Panc1 (cell line): ENCODE measurements at places on chromosomes 3 and 15. TPM values are rescaled to one million over a fixed set of nuclear protein-coding genes. Genes with fewer than 3 reads are reported as not detected.

Gene BCL6
- 21.5 TPM for total RNA-seq

Gene SCG5
- 0.67 TPM for total RNA-seq

Gene GOLGA6L7
- total RNA-seq: not detected

Gene KY
- total RNA-seq: not detected

Gene NCKIPSD
- 26.8 TPM for total RNA-seq

Gene RMDN3
- 33.2 TPM for total RNA-seq

Gene SPATA12
- total RNA-seq: 0.10 TPM

Gene TAMM41
- 10.8 TPM for total RNA-seq

Gene LRRIQ4
- not detected for total RNA-seq

Gene TTLL13
- total RNA-seq: 0.39 TPM

Gene AAGAB
- total RNA-seq: 102 TPM

Gene USP50
- total RNA-seq: not detected

Gene SELENOK
- 16.3 TPM for total RNA-seq

Gene B3GNT5
- total RNA-seq: 22.8 TPM

Gene HEXA
- 199 TPM for total RNA-seq

Gene GOLGA8S
- total RNA-seq: 0.15 TPM
